ENCODE measurements at places on chromosomes 11 and 22. TPM values are rescaled to one million over a fixed set of nuclear protein-coding genes. Genes with fewer than 3 reads are reported as not detected.
A peak's percentile ranks its signal among the peaks of the same experiment; 100 is the strongest.

Gene TP53I11
- 105 TPM for polyA plus RNA-seq

Gene ZNF214
- polyA plus RNA-seq, result 0.97 TPM

Gene DERL3
- 2.0 TPM for polyA plus RNA-seq

Gene CFAP300
- 0.63 TPM for polyA plus RNA-seq

Gene ZFPL1
- polyA plus RNA-seq, result 65.8 TPM

Gene SLC25A45
- polyA plus RNA-seq, result 13.9 TPM

Gene SCUBE1
- polyA plus RNA-seq, result 2.6 TPM

Gene LGALS1
- polyA plus RNA-seq, result 232 TPM

Gene IL18BP
- 5.6 TPM for polyA plus RNA-seq

Gene ANGPTL5
- polyA plus RNA-seq, result not detected

GRCh38 chr22:29713156-29713727 lies 6.6 kb upstream of the CABP7 start:
- H3K36me3 ChIP-seq, result no peaks in the 10 kb centered on the region
- no peak overlapping the region for H3K27ac ChIP-seq
- H3K4me1 ChIP-seq, result no peaks in the 10 kb centered on the region
- peaks cover 49% of the 10 kb centered on the region for H3K27me3 ChIP-seq
- DNase-seq, result no peak

DNA sequence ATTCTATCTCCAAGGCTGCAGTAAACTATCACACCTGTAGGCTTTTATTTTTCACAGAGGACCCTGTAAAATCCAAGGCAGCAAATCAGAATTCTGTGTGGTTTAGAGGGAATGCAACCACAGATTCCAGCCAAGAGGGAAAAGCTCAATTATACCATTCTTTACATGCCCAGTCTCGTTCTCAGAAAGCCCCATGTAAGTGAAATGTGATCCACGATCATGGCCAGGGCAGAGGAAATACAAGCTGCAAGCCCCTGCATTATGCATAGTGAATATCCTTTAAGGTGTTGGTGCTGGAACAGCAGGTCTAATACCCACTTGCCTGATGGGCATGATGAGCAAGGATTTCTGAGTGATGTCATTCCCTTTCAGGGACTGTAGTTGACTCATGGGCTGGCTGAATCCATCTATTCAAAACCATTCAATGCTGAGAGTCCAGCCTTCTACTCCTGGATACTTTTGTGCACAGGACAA lies 198.7 kb upstream of the MTMR2 start:
- no peak overlapping the region for H3K27ac ChIP-seq
- H3K4me1 ChIP-seq, result no peaks in the 10 kb centered on the region
- no peaks in the 10 kb centered on the region for H3K27me3 ChIP-seq
- DNase-seq, result no peak
- H3K36me3 ChIP-seq, result no peaks in the 10 kb centered on the region
- no peak overlapping the region for H3K4me3 ChIP-seq

- H3K36me3 ChIP-seq, result no peaks in the 10 kb centered on the region
- no peaks in the 10 kb centered on the region for H3K27me3 ChIP-seq
- no peak overlapping the region for H3K27ac ChIP-seq
- no peak overlapping the region for H3K4me3 ChIP-seq
Measured at GRCh38 chr11:129208863-129209262, 16.7 kb upstream of the ARHGAP32 start.

DNA sequence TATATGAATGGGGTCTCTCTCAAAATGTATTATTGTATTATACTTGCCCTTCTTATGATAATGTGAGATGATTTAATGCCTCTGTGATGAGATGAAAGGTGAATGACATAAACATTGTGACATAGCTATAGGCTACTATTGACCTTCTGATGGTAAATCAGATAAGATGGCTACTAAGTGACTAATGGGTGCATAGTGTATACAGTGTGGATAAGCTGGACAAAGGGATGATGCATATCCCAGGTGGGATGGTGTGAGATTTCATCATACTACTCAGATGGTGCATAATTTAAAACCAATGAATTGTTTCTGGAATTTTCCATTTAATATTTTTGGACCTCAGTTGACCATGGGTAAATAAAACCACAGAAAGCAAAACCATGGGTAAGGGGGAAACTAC lies 243.5 kb downstream of the SBF2 start:
- no peaks in the 10 kb centered on the region for H3K27me3 ChIP-seq
- no peaks in the 10 kb centered on the region for H3K4me1 ChIP-seq
- peak; percentile 32 for DNase-seq
- no peak overlapping the region for H3K4me3 ChIP-seq

DNA sequence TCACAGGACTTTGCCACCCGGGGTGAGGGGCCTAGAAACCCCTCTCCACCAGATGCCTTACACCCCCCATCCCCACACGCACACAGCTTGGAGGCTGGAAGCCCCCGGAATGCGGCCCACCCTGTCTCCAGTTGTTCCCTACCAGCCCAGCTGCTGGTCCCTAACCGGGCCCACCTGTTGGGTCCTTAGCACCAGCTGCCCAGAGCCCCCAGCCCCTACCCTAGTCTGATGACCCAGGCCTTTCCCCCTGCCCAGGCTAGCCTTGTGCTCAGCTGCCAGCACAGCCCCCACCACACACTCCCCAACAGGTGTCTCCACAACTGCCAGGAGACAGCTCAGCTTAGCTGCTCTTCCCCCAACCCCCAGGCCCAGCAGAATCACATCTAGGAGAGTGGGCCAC lies 67.1 kb downstream of the CDKN1C start:
- no peaks in the 10 kb centered on the region for H3K36me3 ChIP-seq
- DNase-seq, result no peak
- no peak overlapping the region for H3K4me3 ChIP-seq
- H3K4me1 ChIP-seq, result no peaks in the 10 kb centered on the region

DNA sequence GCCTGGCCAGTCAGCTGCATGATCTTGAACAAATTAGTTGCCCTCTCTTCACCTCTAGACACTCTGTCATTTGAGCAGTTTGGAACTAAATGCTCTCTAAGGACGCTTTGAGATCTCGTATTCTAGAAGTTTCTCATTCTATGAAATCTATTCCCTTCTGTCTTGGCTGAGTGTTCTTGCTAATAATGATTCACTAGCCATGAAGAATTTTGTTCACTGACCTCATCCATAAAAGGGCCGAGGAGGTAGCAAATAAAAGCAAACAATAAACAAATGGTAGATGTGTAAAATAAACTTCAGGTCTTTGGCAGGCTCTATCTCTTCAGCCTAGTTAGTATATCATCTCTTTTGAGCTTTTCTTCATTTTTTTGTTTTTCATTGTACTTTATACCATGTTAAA lies 76.6 kb downstream of the USP35 start:
- no peak overlapping the region for H3K4me3 ChIP-seq
- no peak for DNase-seq
- no peak overlapping the region for H3K27ac ChIP-seq
- H3K4me1 ChIP-seq, result no peaks in the 10 kb centered on the region
- H3K36me3 ChIP-seq, result no peaks in the 10 kb centered on the region
- no peaks in the 10 kb centered on the region for H3K27me3 ChIP-seq

- H3K4me1 ChIP-seq, result no peaks in the 10 kb centered on the region
- peak within 1 kb of the TSS; percentile 81 for H3K4me3 ChIP-seq
- peak within 1 kb of the TSS; percentile 97 for H3K27ac ChIP-seq
- H3K36me3 ChIP-seq, result no peaks in the 10 kb centered on the region
Measured at GRCh38 chr11:9460322-9461062, at the start of gene ZNF143. Gene ZNF143, plus strand, starts transcription at chr11:9461012. Its CDS starts 10,297 bp downstream, at chr11:9471309.

GRCh38 chr22:27068121-27068520 lies 410.7 kb downstream of the MIAT start:
- no peak for DNase-seq
- no peak overlapping the region for H3K4me3 ChIP-seq
- H3K4me1 ChIP-seq, result no peaks in the 10 kb centered on the region
- H3K27ac ChIP-seq, result no peak overlapping the region
- H3K27me3 ChIP-seq, result no peaks in the 10 kb centered on the region

DNA sequence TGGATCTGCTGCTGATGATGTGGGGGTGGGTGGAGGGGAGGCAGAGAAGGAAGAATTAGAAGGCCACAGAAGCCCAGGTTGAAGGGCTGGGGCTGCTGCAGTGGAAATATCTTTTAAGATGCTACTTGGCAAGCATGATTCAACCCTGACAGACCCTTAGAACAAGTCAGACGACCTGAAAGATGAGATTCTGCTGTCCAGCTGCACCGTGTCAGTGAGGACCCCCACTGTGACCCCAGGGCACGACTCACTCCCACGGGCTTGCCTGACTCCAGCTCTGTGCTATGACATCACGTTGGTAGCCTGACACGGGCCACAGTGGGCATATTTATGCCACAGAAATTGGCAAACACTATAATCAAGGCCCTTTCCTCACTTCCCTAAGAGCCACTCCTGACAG lies 36.0 kb downstream of the LRFN4 start:
- H3K36me3 ChIP-seq, result peaks cover 2% of the 10 kb centered on the region
- H3K27me3 ChIP-seq, result no peaks in the 10 kb centered on the region
- no peak overlapping the region for H3K27ac ChIP-seq
- no peak for DNase-seq

- no peaks in the 10 kb centered on the region for H3K27me3 ChIP-seq
- H3K27ac ChIP-seq, result no peak overlapping the region
- H3K36me3 ChIP-seq, result no peaks in the 10 kb centered on the region
Measured at GRCh38 chr11:32081901-32082300, 9.0 kb upstream of the RCN1 start.

GRCh38 chr11:44112091-44112821 lies 16.8 kb downstream of the EXT2 start:
- H3K36me3 ChIP-seq, result no peaks in the 10 kb centered on the region
- H3K4me1 ChIP-seq, result no peaks in the 10 kb centered on the region

GRCh38 chr11:112656772-112657428 lies 304.3 kb upstream of the NCAM1 start:
- H3K27ac ChIP-seq, result no peak overlapping the region
- no peak for DNase-seq
- H3K4me1 ChIP-seq, result no peaks in the 10 kb centered on the region

- no peaks in the 10 kb centered on the region for H3K27me3 ChIP-seq
- no peak for DNase-seq
- no peak overlapping the region for H3K4me3 ChIP-seq
Measured at GRCh38 chr22:49066619-49067018, 761.1 kb downstream of the BRD1 start.

GRCh38 chr11:128757235-128757711 lies 63.4 kb downstream of the FLI1 start:
- H3K36me3 ChIP-seq, result no peaks in the 10 kb centered on the region
- H3K4me3 ChIP-seq, result no peak overlapping the region
- DNase-seq, result peak; percentile 32
- H3K27ac ChIP-seq, result peak overlapping the region; percentile 12
- H3K27me3 ChIP-seq, result peaks cover 3% of the 10 kb centered on the region

DNA sequence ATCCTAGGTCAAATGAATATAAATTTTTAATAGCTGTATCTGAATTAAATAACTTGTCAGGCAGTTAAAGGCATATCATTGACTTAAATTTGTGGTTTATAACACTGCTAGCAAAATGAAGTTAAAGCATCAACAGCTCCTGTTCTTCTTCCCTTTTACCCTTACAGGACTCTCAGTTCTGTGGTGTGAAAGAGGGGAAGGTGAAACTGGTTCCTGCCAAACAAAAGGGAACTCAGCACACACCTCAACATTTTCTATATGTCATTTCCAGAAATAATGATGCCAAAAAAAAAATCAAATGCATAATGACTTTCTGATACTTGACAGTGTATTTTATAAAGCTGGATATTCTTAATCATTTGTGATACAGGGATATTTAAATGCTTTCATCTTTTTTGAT lies 21.2 kb downstream of the ARL14EP start:
- no peak overlapping the region for H3K27ac ChIP-seq
- no peaks in the 10 kb centered on the region for H3K4me1 ChIP-seq
- H3K36me3 ChIP-seq, result no peaks in the 10 kb centered on the region
- no peak for DNase-seq
- no peaks in the 10 kb centered on the region for H3K27me3 ChIP-seq
- H3K4me3 ChIP-seq, result no peak overlapping the region

- no peak for DNase-seq
- H3K36me3 ChIP-seq, result no peaks in the 10 kb centered on the region
- no peaks in the 10 kb centered on the region for H3K4me1 ChIP-seq
Measured at GRCh38 chr11:64659417-64660144, 63.4 kb downstream of the NRXN2 start.

DNA sequence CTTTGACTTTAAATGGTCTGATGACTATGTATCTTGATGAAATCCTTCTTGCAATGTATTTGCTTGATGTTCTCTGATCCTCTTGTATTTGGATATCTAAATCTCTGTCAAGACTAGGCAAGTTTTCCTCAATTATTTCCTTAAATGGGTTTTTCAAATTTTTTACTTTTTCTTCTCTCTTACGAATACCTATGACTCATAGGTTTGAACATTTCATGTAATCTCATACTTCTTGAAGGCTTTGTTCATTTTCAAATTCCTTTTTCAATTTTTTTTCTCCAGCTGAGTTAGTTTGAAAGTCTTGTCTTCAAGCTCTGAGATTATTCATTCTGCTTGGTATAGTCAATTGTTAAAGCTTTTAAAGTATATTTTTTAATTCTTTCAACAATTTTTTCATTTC lies 13.1 kb downstream of the OR10W1 start:
- no peak for DNase-seq
- H3K27me3 ChIP-seq, result no peaks in the 10 kb centered on the region
- H3K4me3 ChIP-seq, result no peak overlapping the region
- no peaks in the 10 kb centered on the region for H3K36me3 ChIP-seq

GRCh38 chr11:132208477-132209055 lies 838.2 kb downstream of the NTM start:
- no peak for DNase-seq
- no peak overlapping the region for H3K27ac ChIP-seq

DNA sequence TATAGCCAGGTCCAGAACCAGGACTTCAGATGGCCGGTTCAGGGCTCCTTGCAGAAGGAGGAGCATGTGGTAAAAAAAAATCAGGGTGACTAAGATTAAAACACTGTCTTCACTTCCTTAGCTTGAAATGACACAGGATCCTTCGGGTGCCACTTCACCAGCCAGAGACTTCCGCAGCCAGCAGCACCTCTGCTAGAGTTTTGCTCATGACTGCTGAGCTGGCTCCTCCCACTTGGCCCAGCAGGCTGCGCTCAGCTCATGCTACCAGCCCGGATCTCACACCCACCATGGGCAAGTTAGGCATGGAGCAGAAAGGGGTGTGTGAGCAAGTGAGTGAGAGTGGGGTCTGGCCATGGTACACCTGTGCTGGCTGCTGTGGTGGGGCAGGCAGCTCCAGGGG lies 6.6 kb upstream of the MS4A18 start:
- H3K36me3 ChIP-seq, result peaks cover 16% of the 10 kb centered on the region
- H3K27me3 ChIP-seq, result no peaks in the 10 kb centered on the region
- H3K4me3 ChIP-seq, result no peak overlapping the region
- peaks cover 46% of the 10 kb centered on the region for H3K4me1 ChIP-seq
- peak overlapping the region; percentile 78 for H3K27ac ChIP-seq

DNA sequence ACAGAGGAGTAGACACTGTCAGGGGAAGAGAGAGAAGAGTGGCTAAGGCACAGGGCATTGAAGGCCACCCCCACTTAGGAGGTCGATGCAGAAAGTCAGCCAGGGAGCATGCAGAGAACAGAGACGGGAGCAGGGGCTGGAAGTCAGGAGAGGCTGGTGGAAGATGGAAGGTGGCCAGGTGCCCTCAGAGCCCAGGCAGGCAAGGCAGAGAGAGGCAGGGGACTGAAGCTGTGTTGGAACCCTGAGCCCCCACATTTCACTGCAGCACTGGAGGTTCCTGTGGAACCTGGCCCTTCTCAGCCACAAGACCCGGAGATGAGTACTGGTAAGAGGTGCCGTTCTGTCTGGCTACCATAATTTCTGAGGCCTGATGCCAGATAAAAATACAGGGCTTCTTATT lies 238.3 kb upstream of the NCAM1 start:
- no peaks in the 10 kb centered on the region for H3K4me1 ChIP-seq
- DNase-seq, result no peak
- no peak overlapping the region for H3K27ac ChIP-seq
- no peaks in the 10 kb centered on the region for H3K36me3 ChIP-seq

- no peaks in the 10 kb centered on the region for H3K27me3 ChIP-seq
- DNase-seq, result no peak
- H3K4me3 ChIP-seq, result no peak overlapping the region
- no peak overlapping the region for H3K27ac ChIP-seq
- H3K4me1 ChIP-seq, result no peaks in the 10 kb centered on the region
Measured at GRCh38 chr11:107293677-107294344, 163.8 kb downstream of the CWF19L2 start.

Data from small intestine (tissue), 16 donors.